ENCODE measurements at places on chromosomes 3 and 15.

DNA sequence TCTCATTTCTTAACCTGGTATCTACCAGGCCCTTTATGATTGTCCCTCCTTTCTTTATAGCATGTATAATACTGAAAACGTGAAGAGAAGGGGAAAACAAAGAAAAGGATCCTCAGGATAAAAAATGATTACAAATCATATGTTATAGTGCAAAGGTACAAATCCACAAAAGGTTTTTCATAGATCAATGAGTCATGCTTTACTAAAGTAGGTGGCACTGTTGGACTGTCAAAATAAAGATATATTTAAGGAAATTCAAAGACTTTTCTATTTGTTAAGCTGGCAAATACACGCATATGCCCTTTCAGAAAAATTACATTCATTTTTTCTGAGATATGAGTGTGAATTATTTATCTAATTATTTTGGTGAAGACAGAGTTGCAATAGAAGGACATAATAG, 151.6 kb downstream of the CADM2 start:
- DNase-seq = no peak

GRCh38 chr15:90563463-90563862, 33.7 kb downstream of the CRTC3 start:
- DNase-seq = no peak

DNA sequence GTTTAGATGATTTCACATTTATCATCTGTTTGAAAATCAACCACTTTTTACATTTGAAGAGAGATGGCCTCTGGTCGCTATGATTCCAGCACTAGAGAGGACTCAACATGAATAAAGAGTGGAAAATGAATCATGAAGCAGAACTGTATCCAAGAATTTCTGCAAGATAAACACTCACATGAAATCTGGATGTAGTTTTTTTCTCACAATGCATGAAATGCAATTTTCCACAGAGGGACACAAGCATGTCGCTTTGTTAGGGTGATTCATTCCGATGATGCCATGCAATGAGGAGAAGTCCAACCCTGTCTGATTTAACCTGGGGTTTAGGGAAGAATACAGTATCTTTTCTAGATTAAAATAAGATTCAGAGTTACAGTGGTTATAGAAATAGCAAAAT, 50.4 kb upstream of the ADCY5 start:
- DNase-seq = no peak

DNA sequence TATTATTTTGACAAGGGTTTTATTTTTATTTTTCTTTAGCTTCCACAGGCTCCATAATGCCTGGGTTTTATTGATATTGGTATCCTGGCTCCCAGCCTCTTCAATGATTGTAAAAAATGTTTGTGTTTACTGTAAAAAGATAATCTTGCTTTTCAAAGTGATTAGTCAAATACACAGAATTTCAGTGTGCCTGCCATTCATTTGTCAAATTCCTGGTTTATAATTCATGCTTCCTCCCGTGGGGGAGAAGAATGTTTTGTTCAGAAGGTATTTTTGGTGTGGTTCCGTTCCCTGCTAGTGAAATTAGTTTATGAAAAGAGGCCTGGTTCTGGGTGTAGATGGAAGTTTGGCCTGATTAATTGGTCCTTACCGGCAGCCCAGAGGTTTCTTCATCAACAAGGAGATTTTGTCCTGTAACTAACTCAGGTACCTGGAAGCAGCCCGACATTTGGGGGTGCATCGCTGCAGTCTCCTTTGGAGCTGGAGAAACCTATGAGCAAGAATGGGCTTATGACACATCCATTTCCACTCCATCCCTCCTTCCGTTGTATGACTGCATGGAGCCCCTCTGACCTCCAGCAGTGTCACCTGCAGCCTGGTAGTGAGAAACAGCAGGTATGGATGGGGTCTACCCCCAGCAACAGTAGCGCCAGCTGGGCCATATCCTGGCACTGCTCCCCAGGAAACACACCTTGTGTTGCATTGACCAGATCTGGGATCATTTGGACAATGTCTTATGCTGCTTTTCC, 101.5 kb downstream of the PGPEP1L start:
- no peak for DNase-seq

- DNase-seq = no peak
Measured at GRCh38 chr3:195601382-195601781, 17.6 kb upstream of the APOD start.

- no peak for DNase-seq
Measured at GRCh38 chr3:13594991-13595421, 46.1 kb downstream of the FBLN2 start.

DNA sequence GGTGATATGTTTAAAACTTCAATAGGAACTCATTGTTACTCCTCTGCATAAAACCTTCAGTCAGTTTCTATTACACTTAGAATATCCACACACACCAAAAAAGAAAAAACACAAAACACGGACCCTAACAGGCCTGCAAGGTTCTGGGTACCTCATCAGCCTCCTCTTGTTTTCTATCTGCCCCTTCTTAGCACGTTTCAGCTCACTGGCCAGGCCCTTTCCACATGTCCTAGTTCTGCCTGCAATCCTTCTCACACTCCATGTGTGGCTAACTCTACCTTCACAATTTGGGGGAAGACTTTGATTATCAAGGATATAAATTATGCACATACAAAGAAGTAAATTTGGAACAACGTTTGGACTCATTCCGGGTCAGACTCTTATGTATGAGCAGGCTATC, 376.3 kb downstream of the LSAMP start:
- DNase-seq = no peak

- DNase-seq = no peak
Measured at GRCh38 chr15:80992006-80992405, 2.4 kb upstream of the MESD start.

DNA sequence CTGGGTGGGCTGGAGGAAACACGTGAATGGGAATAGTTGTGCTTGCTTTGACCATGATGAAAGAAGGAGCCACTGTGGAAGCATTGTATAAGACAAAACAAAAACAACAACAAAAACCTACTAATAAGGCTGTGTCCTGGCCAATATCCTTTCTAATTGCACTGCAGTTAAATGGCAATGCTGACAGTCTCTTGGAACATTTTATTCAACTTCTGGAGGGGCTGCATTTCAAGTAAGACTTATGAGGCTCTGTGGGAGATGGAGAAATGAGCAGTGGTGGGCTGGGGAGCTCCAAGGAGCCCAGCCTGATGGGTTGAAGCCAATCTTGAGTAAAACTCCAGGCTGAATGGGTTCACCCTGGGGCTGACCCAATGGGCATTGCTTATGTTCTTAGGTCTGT, 99.8 kb upstream of the ROPN1 start:
- no peak for DNase-seq

GRCh38 chr3:197835509-197835908, 44.5 kb downstream of the LRCH3 start:
- DNase-seq = no peak

DNA sequence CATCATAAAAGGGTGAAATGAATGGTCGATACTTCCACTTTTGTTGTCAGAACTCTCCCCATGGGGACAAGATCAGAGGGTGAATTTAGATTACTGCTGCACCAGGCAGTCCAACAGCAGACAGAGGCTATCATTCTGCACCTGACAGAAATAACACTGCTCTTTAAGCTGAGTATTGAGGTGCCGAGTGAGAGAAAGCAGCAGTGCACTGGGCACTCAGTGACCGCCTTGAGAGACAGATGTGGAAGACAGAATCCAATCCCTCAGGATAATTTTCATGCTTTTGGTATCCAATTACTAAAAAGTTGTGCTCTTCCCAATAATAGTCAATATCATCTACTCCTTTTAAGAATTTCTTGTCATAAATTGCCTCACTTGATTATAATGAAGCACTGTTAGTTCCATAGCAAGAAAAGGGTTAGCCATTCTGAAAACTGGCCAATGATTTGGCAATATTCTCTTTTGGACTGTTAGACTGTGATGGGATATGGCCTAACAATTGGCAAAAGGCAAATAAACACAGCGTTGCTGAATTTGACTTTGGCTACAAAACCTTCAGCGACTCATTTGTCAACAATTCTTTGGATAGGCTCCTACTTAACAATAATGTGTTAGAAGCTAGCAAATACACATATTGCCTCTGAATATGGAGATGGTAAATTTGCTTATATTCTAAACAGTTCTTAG, 5.5 kb downstream of the FGF7 start:
- DNase-seq = no peak

DNA sequence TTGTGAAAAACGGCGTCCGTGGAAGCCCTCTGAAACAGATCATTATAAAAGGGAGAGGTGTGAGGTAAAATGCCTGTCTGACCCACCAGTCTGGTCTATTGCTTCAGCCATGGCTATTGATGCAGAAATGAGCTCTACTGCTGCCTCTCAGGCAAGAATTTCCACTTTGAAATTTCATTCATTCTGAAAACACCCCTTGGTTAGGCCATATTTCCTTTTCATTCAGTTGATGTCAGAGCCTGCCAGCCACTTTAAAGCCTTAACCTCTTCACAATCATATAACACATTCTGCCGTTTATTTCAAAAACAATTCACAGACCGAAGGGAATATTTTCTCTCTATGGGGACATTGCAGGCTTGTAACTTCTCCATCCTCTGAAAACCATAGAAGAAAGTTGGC, 71.9 kb downstream of the FOXB1 start:
- no peak for DNase-seq

GRCh38 chr3:108983051-108983450, 29.4 kb upstream of the GUCA1C start:
- no peak for DNase-seq

DNA sequence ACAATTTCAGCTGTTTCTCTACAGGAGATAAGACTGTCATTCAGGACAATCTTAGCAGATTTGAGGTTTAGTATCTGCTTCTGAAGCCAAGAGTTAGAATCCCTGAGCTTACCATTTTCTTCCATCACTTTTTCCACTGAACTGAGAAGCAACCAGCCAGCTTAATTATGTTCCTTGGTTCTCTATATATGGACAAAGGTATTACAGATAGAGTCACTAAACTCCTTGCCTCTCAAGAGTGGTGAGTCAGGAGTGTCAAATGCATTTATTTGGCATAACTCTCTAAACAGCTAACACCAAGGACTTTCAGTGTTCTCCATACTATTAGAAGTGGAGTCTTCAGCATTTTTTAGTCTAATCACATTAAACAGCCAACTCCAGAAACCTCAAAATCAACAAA, 239.3 kb downstream of the ALCAM start:
- no peak for DNase-seq

GRCh38 chr3:26963361-26963743, 340.8 kb downstream of the LRRC3B start:
- no peak for DNase-seq

DNA sequence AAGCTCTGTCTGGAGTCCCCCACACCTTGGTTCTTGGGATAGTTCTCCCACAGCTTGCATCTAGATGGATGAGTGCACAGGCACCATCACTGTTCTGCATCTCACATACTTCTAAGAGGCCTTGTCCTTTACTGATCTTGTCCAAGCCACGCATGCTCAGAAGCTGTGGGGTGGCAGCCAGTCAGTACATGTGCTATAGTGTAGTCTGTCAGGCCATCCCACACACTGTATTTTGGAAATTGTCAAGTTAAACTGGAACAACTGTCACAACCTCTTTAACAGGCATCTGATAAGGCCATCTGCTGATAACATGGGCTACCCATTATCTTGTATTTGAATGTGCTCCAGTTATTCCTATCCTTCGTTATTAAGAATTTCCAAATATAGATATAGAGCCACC, 296.5 kb upstream of the AZI2 start:
- no peak for DNase-seq

DNA sequence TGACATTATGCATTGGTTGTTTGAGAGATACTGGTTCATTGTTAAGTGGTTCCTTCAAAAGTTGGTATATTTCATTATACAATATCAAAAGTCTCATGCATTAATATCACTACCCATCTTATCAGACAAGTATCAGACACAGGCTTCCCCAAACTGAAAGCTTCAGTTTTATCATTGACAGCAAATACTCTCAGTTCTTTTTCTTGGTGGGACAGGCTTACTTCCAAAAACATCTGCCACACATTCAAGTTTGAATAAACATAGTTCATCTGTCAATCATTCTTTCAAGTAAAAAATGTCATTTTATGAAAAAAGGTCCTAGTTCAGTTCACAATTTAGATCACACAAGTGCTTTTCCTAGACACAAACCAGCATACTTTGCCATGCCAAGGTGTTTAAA, 280.0 kb upstream of the TRIM42 start:
- no peak for DNase-seq

- DNase-seq = no peak
Measured at GRCh38 chr3:52650439-52650838, 35.3 kb downstream of the PBRM1 start.
